ENCODE measurements at places on chromosomes 5 and 9. TPM values are rescaled to one million over a fixed set of nuclear protein-coding genes. Genes with fewer than 3 reads are reported as not detected.

DNA sequence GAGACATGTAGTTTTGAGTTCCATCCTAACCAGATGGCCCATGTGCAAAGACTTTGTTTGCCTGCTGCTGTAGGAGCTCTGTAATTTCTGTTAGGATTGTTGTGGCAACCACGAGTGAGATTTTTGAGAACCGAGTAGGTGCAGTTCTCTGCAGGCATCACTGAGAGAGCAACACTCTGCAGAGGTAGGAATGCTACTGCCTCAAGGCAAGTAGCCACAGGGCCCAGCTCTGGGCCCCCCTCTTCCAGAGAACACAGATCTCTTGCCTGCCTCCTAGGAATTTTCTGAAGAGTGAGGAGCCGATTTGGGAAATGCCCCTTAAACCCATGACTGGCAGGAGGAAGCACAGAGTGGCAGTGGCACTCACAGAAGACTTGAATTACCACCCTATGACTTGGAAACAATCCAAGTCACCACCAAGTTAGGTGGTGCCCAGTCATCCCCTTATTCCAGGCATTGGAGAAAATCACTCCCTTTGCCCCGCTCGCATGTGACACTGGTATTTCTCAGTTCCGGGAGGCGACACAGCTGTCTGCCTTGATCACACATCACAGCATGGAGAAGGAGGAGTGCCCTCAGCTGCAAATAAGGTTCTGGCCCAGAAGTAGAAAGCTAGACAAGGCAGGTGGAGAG lies 52.5 kb upstream of the SLC2A8 start:
- H3K4me3 ChIP-seq = no peak overlapping the region
- peaks cover 3% of the 10 kb centered on the region for H3K4me1 ChIP-seq
- DNase-seq = no peak
- H3K36me3 ChIP-seq = peaks cover 33% of the 10 kb centered on the region
- H3K27me3 ChIP-seq = no peaks in the 10 kb centered on the region

- no peaks in the 10 kb centered on the region for H3K36me3 ChIP-seq
- H3K27me3 ChIP-seq = no peaks in the 10 kb centered on the region
- no peak for DNase-seq
- no peak overlapping the region for H3K4me3 ChIP-seq
Observed at GRCh38 chr5:73989956-73990355, 364.0 kb downstream of the ARHGEF28 start.

Gene STPG3
- total RNA-seq = not detected

- no peaks in the 10 kb centered on the region for H3K27me3 ChIP-seq
- DNase-seq = peak; percentile 40
- H3K4me1 ChIP-seq = peaks cover 11% of the 10 kb centered on the region
- H3K36me3 ChIP-seq = peaks cover 4% of the 10 kb centered on the region
- no peak overlapping the region for H3K27ac ChIP-seq
Observed at GRCh38 chr9:121220996-121221663, 19.5 kb upstream of the RAB14 start.

DNA sequence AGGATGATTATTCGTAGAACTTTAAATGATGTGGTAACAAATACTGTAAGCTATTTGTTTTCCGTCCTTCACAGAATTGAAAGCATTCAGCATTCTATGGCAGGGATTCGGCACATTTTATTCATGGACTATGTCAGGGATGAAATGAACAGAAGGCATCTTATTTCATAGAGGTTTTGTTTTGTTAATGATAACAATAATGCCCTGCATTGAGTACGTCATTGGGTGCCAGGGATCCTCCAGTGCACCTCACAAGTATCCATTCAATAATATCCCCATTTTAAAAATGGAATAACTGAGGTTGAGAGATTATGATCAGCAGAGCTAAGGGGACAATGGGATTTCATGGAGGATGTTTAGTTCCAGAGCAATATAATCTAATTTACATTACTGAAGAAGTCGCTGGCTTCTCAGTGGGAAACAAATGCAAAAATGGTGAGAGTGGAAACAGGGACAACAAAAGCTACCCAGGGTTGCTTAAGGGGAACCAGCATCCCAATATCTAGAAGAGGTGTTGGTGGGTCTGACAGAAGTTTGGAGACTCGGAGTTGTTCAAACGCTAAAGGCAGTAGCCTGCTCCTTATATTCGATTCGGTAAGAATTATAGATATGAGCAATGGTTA lies 985.7 kb upstream of the WWC1 start:
- no peaks in the 10 kb centered on the region for H3K36me3 ChIP-seq
- DNase-seq = no peak
- H3K27ac ChIP-seq = no peak overlapping the region
- H3K27me3 ChIP-seq = no peaks in the 10 kb centered on the region

DNA sequence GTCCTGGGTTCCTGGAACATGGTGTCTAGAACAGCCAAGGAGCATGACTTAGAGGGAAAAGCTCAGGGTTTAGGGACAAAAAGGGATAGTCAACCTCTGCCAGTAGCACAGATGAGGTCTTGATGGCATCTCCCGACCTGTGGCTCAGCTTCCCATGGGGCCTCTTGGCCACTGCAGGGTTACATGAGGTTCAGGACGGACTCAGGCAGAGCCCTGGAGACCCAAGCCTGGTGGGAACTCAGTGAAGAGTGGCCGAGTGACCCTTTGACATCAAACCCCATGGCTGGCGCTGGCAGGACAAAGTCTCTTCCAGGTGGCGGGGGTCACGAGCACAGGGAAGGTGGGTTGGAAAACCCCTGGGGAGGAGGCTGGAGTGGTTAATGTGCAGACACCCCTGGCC lies 57.8 kb downstream of the MTRR start:
- no peak overlapping the region for H3K4me3 ChIP-seq
- peaks cover 19% of the 10 kb centered on the region for H3K27me3 ChIP-seq
- no peak overlapping the region for H3K27ac ChIP-seq
- no peaks in the 10 kb centered on the region for H3K36me3 ChIP-seq
- H3K4me1 ChIP-seq = no peaks in the 10 kb centered on the region

Gene PCDHGB6
- total RNA-seq = 0.29 TPM

GRCh38 chr5:77864997-77865396 lies 88.9 kb upstream of the TBCA start:
- H3K27ac ChIP-seq = no peak overlapping the region
- H3K4me3 ChIP-seq = no peak overlapping the region
- DNase-seq = no peak
- no peaks in the 10 kb centered on the region for H3K4me1 ChIP-seq
- H3K36me3 ChIP-seq = no peaks in the 10 kb centered on the region

DNA sequence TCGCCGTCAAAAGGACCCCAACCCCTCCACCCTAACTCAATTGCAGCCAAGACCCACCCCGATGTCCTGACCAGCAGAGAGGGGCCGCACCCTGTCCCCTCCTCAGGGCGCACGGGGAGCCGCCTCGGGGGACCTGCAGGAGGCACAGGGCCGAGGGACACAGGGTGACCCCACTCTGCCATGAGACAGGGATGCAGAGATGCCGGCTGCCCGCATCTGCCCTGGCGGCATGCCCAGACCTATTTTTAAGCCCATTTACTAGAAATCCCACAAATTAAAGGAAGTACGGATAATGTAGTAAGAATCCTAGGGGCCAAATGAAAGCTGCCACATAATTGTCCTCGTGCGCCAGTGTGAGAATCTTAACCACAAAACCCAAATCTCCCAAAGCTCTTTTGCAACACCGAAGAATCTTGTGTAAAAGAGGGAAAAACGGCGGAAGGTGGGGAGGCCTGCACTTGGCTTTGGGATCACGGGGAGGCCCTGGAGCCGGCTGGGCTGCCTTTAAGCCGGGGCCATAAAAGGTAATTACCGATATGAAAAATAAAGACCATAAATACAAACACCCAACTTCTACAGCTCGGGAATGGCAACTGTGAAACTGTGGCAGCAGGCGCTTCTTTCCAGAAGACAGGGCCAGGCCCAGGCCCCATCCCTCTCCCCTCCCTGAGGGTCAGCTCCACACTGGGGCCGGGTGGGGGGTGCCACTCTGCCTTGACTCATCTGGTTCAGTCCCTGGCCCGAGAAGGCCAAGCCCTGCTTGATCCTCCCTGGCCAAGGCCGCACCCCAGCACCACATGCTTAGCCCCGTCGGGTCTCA lies 35.0 kb downstream of the NACC2 start:
- H3K27me3 ChIP-seq = no peaks in the 10 kb centered on the region
- no peak overlapping the region for H3K27ac ChIP-seq
- no peaks in the 10 kb centered on the region for H3K36me3 ChIP-seq
- H3K4me1 ChIP-seq = peaks cover 50% of the 10 kb centered on the region

DNA sequence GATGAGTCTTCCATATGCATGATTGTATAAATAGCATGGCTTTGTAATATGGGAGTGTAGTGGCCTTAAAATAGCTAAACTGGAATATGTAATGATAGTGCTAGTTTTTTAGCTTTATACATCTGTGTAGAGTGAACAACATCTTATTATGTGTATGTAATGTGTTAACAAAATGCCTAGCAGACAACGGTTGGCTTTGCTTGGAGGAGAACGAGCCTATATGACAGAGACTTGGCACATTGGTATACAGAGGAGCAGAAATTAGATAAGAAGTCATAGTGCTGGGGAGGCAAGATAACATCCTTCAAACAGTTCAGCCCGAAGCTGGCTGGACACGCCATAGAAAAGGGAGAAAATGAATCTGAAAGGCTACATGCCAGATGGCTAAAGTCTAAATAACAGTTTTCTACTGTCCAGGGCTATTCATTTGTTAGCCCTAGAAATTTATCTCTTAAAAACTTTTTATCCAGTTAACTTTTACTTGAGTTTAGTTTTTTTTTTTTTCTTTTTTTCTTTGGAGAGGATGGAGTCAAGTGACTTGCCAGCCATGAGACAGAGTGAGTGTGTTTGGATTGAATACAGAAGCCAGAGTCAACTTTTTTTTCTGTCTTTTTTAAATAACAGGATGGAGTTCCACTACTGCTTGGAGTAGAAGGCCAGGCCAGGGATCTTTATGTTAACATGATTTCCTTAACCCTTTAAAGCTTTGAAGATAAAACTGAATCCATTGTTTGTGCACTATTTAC lies 214.4 kb upstream of the ACTBL2 start:
- no peaks in the 10 kb centered on the region for H3K36me3 ChIP-seq
- no peaks in the 10 kb centered on the region for H3K27me3 ChIP-seq

- no peaks in the 10 kb centered on the region for H3K36me3 ChIP-seq
- H3K27ac ChIP-seq = no peak overlapping the region
- H3K4me3 ChIP-seq = no peak overlapping the region
- H3K4me1 ChIP-seq = no peaks in the 10 kb centered on the region
Observed at GRCh38 chr9:108095496-108095895, 605.9 kb upstream of the KLF4 start.

GRCh38 chr5:73727470-73727869 lies 101.5 kb downstream of the ARHGEF28 start:
- no peak overlapping the region for H3K27ac ChIP-seq
- no peaks in the 10 kb centered on the region for H3K36me3 ChIP-seq
- no peak overlapping the region for H3K4me3 ChIP-seq
- DNase-seq = no peak
- no peaks in the 10 kb centered on the region for H3K27me3 ChIP-seq
- peaks cover 23% of the 10 kb centered on the region for H3K4me1 ChIP-seq

Gene FABP6
- total RNA-seq = not detected

GRCh38 chr9:109304347-109304746 lies 16.5 kb downstream of the EPB41L4B start:
- H3K27ac ChIP-seq = no peak overlapping the region
- no peak for DNase-seq
- H3K36me3 ChIP-seq = no peaks in the 10 kb centered on the region
- H3K4me1 ChIP-seq = peaks cover 9% of the 10 kb centered on the region

Gene INSL4
- not detected for total RNA-seq

DNA sequence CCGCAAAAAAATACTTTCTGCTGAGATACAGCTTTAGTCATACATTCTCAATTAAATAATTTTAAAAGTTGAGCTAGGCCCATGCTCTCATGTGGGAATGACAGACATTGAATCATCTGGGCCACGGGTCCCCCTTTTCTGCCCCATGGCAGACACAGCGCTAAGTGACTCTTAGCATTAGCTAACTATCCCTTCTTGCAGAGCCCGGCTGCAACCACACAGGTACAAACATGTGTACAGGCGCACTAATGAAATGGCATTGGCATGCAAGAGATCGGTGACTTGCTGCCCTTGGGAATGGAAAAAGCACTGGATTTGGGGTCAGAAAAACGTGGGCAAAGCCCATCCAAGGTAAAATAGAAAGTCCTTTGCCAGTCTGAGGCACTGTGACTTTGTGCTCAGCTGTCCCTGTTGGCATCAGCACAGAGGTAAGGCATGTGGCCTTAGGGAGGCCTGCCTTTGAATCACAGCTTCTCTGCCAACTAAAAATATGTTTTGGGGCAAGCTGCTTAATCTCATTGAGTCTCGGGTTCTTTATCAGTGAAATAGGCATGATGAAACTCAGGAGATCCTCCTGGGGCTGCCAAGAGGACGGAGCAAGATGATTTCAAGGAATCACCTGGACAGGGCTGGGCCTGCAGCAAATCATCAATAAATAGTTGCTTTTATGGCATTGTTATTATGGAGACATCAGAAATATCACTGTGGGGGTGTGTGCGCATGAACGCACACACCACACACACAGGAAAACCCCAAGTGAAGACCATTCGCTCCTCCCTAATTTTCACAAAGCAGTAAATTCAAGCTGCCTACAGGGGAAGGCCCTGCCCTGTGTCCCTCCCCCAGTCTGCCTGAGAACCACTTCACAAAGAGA lies 54.2 kb downstream of the WHRN start:
- no peak for DNase-seq
- H3K27me3 ChIP-seq = no peaks in the 10 kb centered on the region
- H3K27ac ChIP-seq = no peak overlapping the region
- no peaks in the 10 kb centered on the region for H3K36me3 ChIP-seq

GRCh38 chr5:104763216-104763615 lies 1200.6 kb upstream of the NUDT12 start:
- no peaks in the 10 kb centered on the region for H3K36me3 ChIP-seq
- H3K27ac ChIP-seq = no peak overlapping the region
- H3K4me3 ChIP-seq = no peak overlapping the region
- DNase-seq = no peak

DNA sequence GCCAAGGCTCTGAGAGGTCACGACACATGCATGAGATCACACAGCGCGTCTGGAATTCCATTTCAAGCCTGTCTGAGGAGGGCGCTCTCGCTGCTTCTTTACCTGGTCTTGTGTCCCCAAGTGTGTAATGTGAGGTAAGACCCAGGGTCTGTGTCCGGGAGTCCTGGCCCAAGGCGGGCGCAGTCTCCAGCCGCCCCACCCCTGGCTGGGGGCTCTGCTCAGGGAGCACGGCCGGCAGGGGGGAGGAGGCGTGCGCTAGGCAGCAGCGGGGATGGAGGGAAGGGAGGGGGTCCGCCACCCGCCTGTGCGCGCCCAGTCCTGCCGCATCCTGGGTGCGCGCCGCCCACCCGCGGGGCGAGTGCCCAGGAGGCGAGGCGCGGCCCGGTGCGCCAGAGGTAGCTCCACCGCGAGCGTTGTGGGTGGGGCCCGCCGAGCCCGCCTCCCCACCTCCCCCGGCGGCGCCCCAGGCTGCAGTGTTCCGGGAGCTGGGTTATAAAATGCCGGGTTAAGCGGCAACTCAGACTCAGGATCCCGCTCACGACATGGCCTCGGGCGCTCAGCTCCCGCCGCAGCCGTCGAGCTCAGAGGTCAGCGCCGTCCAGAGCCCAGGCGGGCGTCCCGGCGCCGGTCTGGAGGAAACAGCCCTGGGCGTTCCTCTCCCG lies at the start of gene CCNI2:
TSS of gene CCNI2 (plus strand) at position 473 of the 662 bp plus-strand sequence. CDS start at position 543, 70 bp downstream.
- H3K27me3 ChIP-seq = peaks cover 5% of the 10 kb centered on the region
- peaks cover 8% of the 10 kb centered on the region for H3K36me3 ChIP-seq
- peaks cover 17% of the 10 kb centered on the region for H3K4me1 ChIP-seq
- peak within 1 kb of the TSS; percentile 53 for H3K27ac ChIP-seq
- DNase-seq = peak; percentile 84

All from stomach (tissue), 19 donors.